ENCODE measurements at places on chromosomes 7 and 10.
A peak's percentile ranks its signal among the peaks of the same experiment; 100 is the strongest.

- no peak for DNase-seq
These were observed 243.2 kb upstream of the TMEM229A start for GRCh38 chr7:124276005-124276622.

DNA sequence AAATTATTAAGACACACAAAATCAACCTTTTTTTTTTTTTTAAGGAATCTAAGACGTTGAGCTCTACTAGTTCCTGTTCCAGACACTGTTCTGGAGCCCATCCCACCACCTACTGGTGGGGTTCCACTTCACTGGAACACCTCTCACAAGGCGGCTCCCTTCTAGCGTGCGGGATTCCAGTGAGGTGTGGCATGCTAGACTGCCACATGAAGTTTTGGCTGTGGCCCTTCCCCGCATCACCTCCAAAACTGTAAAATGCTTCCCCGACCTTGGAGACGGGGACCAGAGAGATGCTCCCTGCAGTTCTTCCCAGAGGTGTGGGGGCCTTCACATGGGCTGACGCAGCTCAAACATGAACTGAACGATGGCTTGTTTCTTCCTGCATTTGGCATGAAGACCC, 12.6 kb downstream of the FAM53B start:
- DNase-seq = no peak

DNA sequence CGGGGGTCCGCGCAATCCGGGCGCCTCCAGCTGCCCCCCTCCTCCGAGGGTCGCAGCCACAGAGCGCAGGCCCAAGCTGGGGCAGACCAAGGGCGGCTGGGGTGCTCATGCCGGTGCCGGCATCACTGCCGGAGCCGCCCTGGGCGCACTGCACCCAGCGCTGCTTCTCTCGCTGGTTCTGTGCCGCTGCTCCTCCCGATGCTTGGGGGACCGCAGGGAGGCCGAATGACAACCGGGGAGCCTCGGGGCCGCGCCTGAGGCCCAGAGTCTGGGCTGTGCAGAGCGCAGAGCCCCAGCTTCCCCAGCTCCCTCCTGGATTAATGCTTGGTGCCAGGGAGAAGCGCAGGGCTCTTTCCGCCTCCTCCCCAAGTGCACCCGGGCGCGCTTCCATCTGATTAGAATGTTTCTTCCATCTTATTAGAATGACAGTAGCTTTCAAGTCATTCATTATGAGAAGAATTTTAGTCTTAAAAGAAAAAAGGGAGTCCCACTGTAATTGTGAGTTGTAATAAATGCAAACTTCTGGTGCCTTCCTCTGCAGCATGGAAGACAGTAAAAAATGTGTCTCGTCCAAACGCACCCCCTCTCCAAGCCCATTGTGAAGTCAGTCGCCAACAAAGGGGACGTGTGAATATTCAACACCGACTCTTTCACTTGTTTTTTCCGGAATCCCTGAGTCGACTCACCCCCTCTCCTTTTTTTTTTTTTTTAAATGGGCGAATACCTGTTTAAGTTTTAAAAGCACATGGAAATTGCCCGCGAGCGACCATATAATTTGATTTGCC, 19.5 kb upstream of the PTF1A start:
- DNase-seq = no peak

- no peak for DNase-seq
These were observed 81.4 kb downstream of the ABI1 start for GRCh38 chr10:26779176-26779860.

- no peak for DNase-seq
These were observed 11.6 kb downstream of the ALDH18A1 start for GRCh38 chr10:95644901-95645300.

- peak; percentile 58 for DNase-seq
These were observed 69.1 kb downstream of the INPP5A start for GRCh38 chr10:132606536-132607316.

- DNase-seq = no peak
These were observed 125.7 kb downstream of the GFRA1 start for GRCh38 chr10:116147147-116147905.

DNA sequence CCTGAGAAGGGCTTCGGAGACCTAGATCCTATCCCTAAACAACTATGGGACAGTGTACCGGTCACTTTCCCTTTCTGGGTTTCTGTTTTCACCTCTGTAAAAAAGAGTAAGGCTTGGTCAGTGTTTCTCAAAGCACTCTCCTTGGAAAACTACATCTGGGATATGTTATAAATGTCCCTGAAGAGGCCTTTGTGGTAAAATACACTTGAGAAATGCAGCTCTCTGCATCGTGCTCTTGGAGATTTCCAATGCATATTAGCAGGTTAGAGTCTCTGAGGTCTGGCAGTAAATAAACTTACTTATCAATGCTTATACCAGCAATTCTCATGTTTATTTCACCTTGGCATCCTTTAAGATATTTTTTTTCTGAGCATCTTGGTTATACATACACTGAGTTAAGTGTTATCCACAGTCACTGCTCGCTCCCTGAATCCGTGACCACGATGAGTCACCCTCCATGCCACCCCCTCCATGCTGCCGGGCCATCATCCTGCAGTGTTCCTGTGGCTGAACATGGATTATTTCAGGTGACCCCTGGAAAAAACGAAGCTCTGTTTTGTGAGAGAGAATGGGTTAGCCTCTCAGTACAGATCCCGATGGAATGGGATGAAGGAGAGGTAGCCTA, 3.3 kb upstream of the TBXAS1 start:
- no peak for DNase-seq

GRCh38 chr10:84522612-84523462, 194.4 kb downstream of the CCSER2 start:
- DNase-seq = no peak
